ENCODE measurements at places on chromosomes 2 and 18. TPM values are rescaled to one million over a fixed set of nuclear protein-coding genes. Genes with fewer than 3 reads are reported as not detected.

DNA sequence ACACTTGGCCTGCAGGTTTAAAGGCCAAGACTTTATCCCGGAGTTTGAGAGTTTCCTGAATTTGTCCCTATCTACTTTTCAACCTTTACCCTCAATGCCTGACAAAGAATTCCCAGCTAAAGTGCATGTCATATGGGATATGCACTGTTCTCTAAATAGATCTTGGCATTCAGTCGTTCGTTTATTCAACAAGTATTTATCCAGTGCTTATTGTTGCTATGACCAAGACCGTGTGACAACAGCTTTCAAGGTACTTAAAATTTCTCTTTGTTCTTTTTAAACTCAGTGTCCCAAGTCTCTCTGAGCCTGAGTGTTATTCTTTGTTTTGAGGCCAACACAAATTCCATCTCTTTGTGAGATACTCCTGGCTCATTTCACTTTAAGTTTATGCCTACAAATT is 133.4 kb downstream of the RGPD3 start:
- DNase-seq, result no peak

GRCh38 chr18:28834889-28835288 is 658.0 kb upstream of the CDH2 start:
- DNase-seq, result no peak

DNA sequence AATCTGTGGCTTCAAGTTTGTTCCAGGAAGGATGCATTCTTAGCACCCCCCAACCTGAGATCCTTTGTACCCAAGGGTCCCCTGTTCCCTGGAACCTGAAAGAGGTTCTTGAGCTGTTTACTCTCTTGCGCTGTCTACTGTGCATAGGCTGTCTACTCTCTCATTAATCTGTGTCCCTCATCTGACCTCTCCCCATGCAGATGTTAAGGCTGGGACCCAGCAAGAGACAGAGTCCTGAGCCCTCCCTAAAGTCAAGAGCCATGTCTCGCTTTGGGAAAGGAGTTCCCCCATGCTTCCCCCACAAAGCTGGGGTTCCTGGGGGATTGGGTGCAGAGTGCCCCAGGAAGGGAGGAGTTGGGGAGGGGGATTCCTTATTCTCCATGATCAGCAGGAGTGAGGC is 312.9 kb downstream of the CYP26B1 start:
- DNase-seq, result no peak

- DNase-seq, result no peak
Measured at GRCh38 chr2:178225006-178225805, 30.9 kb downstream of the OSBPL6 start.

UPP2 gene
- polyA plus RNA-seq, result 0.29 TPM

COBLL1 gene
- polyA plus RNA-seq, result 14.6 TPM

DNA sequence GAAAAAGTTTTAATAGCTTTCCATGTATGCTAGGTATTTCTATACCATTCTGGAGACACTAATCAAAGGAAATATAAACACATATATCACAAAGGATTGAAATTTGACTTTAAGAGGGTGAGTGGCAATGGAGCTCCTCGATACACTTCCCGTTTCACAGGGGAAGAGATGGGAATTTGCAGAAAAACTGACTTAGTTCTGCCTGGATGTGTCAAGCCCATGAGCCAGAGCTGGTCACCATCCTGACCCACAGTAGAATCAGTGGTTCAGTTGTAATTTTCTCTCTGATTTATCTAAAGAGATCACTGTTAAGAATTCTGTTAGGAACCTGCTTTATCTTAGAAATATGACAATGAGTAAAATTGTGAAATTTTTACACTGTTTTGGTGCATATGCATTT is 34.2 kb downstream of the PLCL1 start:
- no peak for DNase-seq

IMPA2 gene
- 74.5 TPM for polyA plus RNA-seq

- DNase-seq, result no peak
Measured at GRCh38 chr2:232535761-232536530, 3.5 kb upstream of the CHRNG start.

CHN1 gene
- polyA plus RNA-seq, result 155 TPM

ZNF396 gene
- polyA plus RNA-seq, result 3.0 TPM

DNA sequence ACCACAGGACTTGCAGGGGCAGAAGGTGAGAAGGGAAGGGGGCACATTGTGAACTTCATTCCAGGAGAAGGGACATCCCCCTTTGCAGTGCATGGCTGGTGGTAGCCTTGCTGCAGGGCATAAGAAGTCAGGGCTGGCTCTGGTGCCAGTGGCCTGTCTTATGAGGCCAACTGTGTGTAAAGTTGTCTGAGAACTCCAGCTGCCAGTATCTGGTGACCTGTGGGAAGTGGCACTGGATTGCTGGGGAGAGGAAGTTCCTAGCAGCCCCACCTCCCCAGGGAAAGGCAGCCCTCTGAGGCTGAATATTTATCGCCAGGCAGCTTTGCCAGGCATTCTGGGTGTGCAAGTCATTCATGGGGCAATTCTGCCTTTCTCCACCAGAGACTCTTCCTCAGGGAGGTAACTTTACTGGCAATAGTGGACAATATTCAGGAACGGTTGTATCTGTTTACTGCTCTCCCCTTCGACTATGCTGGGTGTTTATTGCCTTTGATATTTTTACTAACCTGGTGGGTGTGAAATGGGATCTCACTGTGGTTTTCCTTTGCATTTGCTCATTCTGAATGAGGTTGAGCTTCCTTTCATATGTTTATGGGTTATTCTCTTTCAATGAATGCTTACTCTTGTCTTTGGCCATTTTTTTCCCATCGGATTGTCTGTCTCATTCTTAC is 12.3 kb downstream of the TRPM8 start:
- DNase-seq, result no peak

HAUS1 gene
- polyA plus RNA-seq, result 48.2 TPM

- no peak for DNase-seq
Measured at GRCh38 chr2:238573916-238574315, 147.2 kb downstream of the ASB1 start.

- DNase-seq, result no peak
Measured at GRCh38 chr2:104873689-104874054, 19.8 kb downstream of the POU3F3 start.

PCARE gene
- polyA plus RNA-seq, result 0.05 TPM
